ENCODE measurements at places on chromosomes 3 and 15.
A peak's percentile ranks its signal among the peaks of the same experiment; 100 is the strongest.

GRCh38 chr3:144586382-144586781, 614.8 kb downstream of the DIPK2A start:
- DNase-seq, result no peak

GRCh38 chr3:10286596-10287295, 6.0 kb downstream of the GHRL start:
- DNase-seq, result no peak

GRCh38 chr3:16363636-16364035, 98.6 kb downstream of the OXNAD1 start:
- no peak for DNase-seq

- no peak for DNase-seq
These were observed 6.2 kb upstream of the NIPA1 start for GRCh38 chr15:22780267-22780666.

- DNase-seq, result no peak
These were observed 158.5 kb upstream of the SMAD3 start for GRCh38 chr15:66906668-66907614.

DNA sequence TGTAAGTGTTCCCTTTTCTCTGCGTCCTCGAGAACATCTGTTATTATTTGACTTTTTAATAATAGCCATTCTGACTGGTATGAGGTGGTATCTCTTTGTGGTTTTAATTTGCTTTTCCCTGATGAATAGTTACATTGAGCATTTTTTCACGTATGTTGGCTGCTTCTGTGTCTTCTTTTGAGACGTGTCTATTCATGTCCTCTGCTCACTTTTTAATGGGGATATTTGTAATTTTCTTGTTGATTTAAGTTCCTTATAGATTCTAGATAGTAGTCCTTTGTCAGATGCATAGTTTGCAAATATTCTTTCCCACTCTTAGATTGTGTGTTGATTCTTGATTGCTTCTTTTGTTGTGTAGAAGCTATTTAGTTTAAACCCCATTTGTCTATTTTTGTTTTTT, 179.2 kb downstream of the DOCK3 start:
- no peak for DNase-seq

DNA sequence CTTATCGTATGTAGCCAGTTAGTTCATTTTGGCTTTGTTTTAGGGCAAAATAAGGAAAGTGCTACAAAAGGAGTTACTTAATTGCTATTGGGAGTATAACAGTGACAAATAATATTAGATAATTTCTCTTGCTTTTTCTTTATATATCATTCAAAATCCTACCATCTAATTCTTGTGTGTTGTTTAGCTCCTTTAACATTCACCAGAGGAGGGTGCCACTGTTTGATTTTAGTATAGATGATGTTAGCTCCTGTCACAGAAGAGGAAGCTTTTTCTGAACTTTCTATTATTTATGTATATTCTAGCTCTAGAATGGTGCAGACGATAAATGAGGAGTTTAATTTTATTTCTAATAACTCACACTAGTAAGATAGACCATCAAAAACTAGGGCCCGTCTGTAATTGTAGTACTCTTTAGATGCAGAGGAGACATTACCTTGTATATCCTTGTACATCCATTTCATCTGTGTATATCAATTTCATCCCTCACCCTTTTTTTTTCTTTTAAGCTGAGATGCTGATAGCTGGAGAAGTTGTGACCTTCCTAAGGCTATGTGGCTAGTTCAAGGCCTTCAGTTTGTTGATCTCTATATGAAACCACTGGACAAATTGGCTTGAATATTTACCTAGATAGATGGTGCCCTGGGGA, 3.0 kb downstream of the PPM1L start:
- no peak for DNase-seq

DNA sequence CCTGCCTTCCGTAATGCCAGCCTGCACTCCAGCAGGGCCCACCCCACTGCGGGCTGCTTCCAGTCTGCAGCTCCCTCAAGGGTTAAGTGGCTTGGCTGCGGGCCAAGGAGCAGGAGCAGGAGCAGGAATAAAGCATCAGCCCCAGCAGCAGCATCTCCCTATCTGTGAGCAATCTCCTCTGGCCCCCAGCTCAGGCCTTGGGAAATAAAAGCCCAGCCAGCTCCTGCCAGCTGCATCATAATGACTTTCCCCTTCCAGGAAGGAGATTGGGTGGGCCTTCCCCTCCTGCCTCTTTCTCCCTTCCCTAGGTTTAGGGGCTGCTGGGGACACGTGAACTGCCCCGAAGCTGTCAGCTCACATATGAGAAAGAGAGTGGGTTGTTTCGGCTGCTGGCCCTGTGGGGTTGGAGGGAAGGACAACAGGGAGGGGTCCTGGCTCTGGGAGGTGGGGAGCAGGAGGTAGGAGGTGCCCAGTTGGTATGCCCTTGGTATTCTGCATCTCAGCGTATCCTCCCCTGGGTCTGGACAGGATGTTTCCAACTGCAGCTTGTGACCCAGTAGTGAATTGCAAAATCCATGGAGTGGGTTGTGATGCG, 34.6 kb upstream of the FGD5 start:
- no peak for DNase-seq

DNA sequence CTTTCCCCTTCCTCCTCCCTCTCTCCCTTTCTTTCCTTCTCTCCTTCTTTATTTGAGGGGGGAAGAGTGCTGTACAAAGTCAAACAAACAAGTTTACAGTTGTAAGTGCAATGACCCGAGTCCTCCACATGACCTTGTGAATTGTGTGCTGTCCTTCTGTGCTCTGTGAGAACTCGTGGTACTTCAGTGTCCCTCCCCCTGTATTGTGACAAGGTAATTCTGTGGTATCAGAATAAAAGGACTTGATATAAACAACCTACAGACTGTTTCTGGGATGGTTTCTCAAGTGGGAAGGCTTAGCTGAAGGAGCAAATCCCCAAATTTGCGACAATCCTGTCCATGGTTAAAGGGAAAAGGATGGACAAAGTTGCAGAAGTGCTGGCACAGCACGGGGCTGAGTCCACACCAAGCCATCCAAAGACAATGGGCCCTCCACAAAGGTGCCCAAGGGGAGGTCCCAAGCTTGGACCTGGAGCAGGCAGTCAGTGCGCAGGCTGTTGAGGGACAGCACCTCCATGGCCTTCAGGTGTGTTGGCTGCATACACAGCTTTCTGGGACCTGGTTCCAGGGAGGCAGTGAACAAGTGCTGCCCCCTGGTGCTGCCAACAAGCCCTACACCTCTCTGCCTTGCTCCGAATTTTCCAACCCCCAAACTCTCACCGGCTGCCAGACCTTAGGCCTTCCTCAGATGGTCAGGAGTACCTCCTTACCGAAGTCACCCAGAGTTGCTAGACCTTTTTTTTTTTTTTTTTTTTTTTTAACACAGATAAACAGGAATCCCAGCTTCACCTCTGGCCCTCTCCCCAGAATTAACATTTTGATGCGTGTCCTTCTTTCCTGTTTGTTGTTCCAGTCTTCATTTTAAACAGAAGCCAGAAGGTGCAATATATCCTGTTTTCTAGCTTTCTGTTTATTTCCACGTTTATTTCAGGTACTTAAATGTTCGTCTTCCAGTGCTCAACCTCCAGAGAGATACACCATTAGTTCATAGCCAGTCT, 2.6 kb upstream of the APEH start:
- peak; percentile 74 for DNase-seq

All from GM19239 (cell line).